NCI-H187 (cell line): ENCODE measurements at places on chromosomes 1 and 21.

- DNase-seq, result no peak
Measured at GRCh38 chr1:208088319-208088718, 155.9 kb downstream of the PLXNA2 start.

DNA sequence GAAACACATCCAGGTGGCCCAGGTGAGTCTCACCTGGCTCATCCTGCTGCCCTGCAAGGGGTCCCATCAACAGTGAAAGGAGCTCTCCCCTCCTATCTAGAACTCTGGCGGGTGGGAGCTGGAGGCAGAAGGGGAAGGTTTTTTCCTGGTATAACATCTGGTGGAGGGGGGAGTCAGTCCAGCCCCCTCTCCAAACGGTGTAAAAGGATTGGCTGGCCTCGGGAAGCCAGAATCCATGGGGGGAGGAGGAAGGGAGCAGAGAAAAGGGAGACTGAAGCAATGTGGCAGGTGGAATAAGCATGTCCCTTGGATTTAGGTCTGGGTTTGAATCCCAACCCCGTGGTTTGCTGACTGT is 1.2 kb upstream of the CAMK2N1 start:
- DNase-seq, result peak; percentile 26

- no peak for DNase-seq
Measured at GRCh38 chr1:84841971-84842370, 51.0 kb downstream of the LPAR3 start.

GRCh38 chr1:5877683-5878530 is 114.3 kb downstream of the NPHP4 start:
- DNase-seq, result no peak

- no peak for DNase-seq
Measured at GRCh38 chr1:119550381-119550780, 43.4 kb downstream of the HSD3B1 start.

DNA sequence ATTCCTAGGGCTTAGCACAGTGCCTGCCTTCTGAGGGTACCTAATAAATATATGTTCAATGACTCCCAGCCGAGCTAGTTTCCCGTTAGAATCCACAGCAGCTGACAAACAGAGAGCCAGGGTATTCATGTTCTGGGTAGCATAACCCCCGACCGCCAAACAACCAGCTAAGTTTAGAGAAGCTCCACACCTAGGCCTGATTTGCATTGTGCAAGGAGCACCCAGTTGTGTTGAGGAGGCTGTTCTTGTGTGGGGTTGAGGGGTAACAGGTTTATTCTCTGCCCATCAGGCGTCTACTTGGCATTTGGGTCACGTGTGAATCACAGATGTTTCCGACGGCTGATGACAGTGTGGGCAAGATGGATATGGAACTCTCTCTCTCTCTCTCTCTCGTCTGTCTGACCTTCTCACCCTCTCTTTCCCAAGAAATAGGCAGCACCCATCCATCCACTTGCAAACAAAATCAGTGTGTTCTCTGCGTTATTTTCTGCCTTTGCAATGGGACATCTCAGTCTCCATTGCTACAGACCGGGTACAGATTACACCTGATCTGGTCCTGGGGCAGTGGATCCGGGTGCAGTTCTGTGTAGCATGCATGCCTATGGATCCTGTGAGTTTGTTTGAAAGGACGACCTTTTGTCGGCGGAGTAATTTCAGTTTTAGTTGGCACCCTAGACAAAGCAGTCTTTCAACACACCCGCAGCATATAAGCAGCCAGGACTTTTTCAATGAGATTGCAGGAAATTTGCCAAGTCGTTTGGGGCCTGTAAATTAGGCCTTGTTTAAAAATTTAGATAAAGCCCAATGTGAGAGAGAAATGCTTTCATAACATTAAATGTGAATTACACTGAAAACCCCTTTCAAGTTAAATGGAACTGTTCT is 29.4 kb downstream of the KAZN start:
- DNase-seq, result no peak

- DNase-seq, result no peak
Measured at GRCh38 chr1:228837817-228838716, 102.8 kb downstream of the RHOU start.

- DNase-seq, result no peak
Measured at GRCh38 chr1:48338257-48338656, 115.7 kb downstream of the SLC5A9 start.

DNA sequence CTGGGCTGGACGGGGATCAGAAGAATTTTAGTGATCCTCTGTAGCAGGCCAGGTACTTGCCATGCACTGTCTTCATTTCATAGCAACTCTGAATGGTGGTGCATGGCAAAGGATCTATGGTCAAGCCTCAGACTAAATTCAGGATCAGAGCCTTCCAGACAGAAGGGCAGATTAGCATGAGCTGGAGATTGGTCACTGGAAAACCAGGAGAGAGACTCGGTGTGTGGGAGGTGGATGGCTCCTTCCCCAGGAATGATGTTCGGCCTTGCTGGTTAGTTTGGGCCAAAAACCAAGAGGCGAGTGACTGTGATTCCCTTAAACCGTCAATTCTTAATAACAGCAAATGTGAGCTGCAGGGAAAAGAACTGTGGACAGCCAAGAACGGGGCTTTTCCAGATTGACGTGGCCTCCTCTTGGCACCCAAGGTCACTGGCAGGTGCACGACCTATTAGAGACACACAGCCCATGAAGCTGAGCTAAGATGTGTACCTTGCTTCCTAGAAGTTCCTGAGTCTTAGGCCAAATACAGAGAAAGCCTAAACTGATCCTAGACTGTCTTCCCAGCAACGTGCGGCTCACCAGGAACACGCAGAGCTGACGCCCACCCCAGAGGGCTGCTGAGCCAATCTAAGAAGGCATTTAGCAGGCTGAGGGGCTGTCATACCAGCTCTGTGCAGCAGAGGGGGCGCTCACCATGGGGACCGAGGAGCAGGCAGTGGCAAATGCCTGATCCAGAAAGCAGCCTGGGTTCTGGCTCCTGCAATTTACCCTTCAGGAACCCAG is 18.5 kb downstream of the ALDH4A1 start:
- DNase-seq, result no peak

- DNase-seq, result no peak
Measured at GRCh38 chr21:20802631-20803260, 195.5 kb upstream of the NCAM2 start.

DNA sequence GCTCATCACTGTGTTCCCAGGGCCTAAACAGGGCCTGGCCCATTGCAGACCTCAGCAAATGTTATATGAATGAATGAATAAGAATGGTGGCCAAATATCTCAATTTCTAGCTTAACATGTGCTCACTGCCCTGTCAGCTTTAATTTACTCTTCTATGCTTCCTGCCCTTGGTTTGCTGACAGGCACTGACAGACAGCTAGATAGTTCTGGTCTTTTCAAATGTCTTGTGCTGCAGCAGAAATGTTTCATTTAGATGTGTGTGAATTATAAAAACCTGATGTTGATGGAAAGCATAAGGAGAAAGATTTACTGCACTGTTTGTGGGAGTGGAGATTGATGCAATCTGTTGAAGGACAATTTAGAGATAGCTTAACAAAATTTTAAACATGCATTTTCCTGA is 48.9 kb downstream of the LPAR3 start:
- no peak for DNase-seq

- no peak for DNase-seq
Measured at GRCh38 chr1:177044390-177044789, 120.1 kb downstream of the ASTN1 start.

DNA sequence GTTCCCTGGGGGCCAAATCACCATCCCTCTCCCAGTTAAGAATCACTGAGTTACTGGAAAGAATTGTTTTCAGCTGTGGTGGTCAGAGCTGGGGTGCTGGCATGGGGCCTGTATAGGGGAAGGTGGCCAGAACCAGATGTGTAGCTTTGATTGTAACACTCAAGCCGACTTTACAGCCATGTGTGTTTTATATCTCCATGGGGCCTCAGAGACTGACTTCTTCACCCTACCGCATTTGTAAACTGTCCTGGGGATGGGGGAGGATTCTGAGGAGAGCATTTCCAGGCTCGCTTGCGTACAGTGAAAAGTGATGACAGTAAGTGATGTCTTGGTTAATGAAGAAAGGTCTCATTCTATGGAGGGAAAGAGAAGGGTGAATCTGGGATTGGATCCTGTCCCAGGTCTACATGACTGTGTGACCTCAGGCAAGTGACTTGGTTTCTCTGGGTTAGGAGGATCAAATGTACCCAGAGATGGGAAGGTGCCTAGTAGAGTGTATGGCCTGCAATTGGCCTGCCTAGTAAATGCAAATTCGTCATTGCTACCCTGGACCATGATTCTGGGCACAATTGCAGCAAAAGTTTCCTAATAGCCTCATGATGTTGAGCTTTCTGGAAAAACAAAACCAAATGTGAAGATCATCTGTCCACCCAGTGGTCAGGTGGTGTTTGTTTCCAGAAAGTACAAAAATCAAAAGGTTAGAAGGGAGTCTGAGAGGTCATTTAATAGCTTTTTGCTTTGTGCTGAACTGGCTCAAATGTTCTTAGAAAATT is 49.7 kb upstream of the RCC2 start:
- no peak for DNase-seq

DNA sequence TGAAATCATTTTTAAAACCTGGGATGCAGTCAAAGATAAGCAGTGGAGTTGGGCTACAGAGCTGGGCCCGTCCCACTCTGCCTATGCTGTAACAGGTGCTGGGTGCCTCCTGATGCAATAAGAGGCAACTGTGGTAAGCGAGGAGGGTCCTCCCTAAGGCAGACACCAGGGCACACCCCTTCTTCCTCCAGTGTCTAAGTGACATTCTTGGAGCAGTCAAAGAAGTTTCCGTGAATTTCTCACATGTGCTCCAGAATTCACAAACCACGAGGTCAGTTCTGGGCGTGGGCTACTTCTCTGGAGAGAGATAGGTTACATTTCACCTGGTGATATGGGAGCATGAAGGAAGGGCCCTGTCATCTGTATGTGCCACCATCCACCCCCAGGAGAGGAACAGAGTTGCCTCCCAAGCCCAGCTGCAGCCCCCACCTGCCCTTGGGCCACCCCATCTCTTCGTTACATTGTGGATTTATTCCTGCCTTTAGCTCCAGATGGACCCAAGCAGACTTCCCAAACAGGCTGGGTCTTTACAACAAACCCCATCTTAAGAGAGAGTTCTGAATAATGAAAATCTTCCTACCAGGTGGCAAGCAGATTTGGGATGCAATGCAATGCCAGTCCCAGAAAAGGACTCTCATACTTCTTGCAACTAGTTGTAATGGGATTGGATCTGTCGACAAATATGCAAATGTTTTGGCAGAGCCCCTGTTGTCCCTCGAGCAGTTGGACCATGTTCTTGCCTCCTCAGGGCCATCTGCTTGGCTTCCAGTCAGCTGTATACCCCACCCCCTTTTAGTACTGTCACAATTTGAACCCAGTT is 82.5 kb upstream of the CNTN2 start:
- no peak for DNase-seq

- DNase-seq, result no peak
Measured at GRCh38 chr1:19328486-19328885, 16.4 kb downstream of the SLC66A1 start.

DNA sequence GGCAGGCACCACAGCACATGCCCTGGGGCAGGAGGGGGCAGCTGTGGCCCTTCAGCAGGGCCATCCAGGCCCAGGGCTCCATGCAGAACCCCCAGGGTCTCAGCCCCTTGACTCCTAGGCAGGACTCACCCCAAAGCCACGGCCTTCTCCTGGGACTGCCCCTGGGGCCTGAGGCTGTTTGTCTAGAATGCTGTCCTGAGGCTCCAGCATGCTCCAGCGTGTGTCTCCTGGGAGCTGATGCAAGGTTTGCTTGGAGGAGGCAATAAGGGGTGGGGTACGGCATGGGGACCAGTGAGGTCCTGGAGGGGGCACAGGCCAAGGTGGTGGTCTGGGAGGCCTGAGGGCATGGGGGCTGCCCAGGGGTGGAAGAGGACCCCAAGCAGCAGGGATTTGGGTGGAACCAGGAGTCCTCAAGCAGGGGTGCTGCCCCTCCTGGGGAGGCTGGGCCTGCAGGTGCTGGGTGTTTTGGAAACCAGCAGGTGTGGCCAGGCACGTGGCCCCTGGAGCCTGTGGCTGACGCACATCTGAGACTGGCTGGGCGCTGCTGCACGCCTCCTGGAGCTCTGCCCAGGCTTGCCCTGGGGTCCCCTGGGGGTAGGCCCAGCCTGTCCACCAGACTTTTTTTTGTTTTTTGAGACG is 7.8 kb upstream of the CALML6 start:
- no peak for DNase-seq

- no peak for DNase-seq
Measured at GRCh38 chr1:6397844-6398441, 4.4 kb upstream of the ACOT7 start.

GRCh38 chr1:56433056-56433577 is 146.2 kb downstream of the PLPP3 start:
- DNase-seq, result no peak

DNA sequence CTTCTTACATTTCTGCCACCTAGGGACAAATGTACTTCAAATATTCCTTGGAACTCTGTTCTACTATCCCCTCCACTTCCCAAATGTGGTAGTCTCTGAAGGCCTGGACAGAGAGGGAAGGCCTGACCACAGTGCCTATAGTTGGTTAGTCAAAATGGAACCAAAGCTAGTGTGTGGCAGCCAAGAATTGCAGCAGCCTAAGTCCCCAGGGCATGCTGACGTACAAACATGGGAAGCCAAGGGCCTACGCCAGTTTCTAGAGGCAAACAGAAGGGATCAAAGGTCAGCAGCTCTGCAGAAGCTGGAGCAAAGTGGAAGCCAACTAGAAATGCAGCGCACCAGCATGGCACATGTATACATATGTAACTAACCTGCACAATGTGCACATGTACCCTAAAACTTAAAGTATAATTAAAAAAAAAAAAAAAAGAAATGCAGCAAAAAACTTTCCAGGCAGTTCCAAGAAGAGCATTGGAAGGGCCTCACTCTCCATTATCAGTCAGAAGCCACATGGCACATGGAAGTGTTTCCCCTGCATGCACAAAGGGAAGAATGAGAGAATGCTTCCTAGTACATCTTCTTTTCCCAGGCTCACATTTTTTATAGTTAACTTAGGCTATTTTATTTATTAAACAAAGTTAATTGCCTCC is 39.4 kb upstream of the GADD45A start:
- DNase-seq, result no peak

- DNase-seq, result no peak
Measured at GRCh38 chr1:209999005-209999404, 61.0 kb downstream of the SYT14 start.

DNA sequence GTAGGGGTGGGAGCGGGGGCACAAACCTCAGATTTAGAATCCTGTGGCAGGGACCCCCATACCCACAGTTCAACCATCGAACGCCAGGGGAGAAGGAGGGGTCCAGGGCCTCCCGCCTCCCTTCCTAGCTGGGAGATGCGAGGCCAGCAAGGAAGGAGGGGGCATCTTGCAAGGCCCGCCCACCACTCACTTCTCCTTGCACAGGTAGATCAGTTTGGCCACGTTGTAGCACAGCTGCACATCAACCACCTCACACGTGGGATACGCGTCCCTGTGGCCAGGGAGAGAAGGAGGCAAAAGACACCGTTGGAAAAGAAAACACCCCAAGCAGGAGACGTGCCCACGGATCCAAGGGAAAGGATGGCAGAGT is 19.6 kb downstream of the TMEM63A start:
- no peak for DNase-seq
